ENCODE measurements at places on chromosomes 12 and 14.

DNA sequence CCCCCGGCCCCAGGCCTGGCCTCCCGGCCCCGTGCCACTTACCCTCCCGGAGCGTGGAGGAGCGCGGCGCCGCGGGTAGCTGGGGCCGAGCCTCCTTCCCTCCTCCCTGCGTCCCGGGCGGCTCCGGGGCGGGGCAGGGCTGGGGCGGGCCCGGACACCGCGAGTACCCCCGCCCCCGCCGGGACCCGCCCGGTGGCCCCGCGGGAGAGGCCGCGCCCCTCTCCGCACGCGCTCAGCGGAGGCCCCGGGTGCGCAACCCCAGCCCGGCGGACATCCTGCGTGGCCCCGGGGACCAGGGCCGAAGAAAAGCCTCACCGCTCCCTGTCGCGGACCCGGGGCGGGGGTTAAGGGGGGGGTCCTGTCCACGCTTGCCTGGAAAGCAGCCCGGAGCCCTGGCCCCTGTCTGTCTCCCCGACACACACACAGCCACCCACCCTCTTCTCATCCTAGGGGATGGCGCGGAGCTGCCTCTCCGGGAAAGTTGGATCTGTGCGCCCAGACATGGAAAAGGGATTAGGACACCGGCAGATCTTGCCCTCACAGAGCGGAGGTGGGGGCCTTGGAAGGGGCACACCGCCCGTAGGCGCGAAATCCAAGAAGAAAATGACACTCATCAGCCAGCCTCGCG is at the start of gene SYNE3:
Gene SYNE3 (minus strand): TSS at position 97 of the 628 bp plus-strand sequence. CDS start 40,829 bp downstream, outside the sequence.
- no peak for DNase-seq

- DNase-seq: no peak
Observed at GRCh38 chr12:89393551-89394121, 41.3 kb upstream of the DUSP6 start.

DNA sequence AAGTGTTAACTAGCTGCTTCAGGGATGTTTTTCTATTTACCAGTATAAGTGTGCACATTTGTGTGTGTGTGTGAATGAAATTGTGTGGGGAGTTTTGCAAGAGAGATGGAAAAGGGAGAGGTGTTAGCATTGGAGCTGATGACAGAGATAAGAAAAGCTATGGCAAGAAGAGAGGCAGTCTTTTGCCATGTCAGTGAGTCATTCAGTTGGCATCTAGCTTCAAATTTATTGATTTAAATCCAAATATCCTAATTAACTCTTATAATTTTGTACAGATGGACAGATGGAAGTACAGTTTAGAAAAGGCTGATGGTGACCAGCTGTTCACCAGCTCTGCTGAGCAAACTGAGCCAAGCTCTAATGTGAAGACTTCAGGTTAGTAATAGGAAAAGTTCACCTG is 3.3 kb upstream of the BHLHE41 start:
- DNase-seq: no peak

GRCh38 chr12:79690638-79691510 is at the start of gene PAWR:
Gene PAWR (minus strand): TSS chr12:79690964. CDS start chr12:79690244, 720 bp downstream.
- peak; percentile 7 for DNase-seq

DNA sequence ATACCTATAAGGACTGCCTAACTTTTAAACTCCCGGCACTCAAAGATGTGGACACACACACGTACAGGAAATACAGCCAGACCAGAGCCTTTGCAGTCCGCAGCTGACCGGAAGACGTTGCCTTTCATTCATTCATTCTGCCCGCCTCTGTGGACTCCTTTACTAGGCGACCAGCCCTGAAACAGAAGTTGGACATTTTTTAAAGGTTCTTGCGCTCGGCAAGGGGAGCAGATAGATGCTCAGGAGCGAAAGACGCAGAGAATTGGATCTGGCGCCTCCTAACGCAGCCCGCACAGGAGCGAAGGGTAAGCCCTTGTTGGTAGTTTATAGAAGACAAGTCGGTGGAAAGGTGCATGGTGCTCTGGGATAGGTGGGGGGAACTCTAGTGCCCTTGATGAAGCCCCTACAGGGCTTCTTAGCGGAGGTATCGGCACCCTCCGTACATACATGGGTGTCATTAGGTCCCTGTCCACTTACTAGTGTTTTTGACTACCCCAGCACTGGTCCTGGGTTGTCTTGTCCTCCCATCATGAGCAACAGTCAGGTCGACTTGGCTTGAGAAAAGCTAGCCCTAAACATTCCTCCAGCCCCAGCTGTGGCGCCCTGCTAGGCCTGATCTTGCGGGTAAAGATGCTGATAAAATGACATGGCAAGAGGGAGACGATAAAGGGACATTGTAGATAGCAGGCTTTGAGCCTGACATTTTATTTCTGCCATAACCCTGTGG is at the start of gene KDM2B:
Gene KDM2B (minus strand): TSS at position 65 of the 727 bp plus-strand sequence. CDS start 112 bp downstream, outside the sequence.
- DNase-seq: no peak

DNA sequence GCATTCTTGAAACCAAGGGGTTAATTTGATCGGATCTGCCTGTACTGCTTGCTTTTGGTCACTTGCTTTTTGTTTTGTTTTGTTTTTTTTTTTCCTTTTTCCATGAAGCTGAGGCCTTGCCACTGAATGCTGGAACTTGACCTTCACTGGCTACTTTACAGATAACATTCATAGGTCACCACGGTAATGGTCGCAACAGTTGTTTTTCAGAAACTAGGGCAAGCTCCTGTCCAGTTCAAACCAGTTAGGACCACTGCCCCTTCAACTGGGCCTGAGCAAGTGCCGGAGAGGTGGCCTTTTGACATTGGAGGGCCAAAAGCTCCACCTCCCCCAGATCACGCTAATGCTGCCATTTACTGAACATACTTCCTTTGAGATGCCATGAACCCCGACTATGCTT is 147.6 kb downstream of the FOXN3 start:
- DNase-seq: no peak

- DNase-seq: no peak
Observed at GRCh38 chr12:94206886-94207285, 58.5 kb downstream of the PLXNC1 start.
